ENCODE measurements at places on chromosomes 12 and 14. TPM values are rescaled to one million over a fixed set of nuclear protein-coding genes. Genes with fewer than 3 reads are reported as not detected.

RBM25 gene
- total RNA-seq = 29.2 TPM

RNASE7 gene
- 0.86 TPM for total RNA-seq

RBM19 gene
- 32.2 TPM for total RNA-seq

TTC9 gene
- total RNA-seq = 24.8 TPM

DLK1 gene
- not detected for total RNA-seq
